ENCODE measurements at places on chromosomes 11 and 22.
A peak's percentile ranks its signal among the peaks of the same experiment; 100 is the strongest.

- DNase-seq = peak; percentile 36
Observed at GRCh38 chr22:24284747-24285203, 14.1 kb downstream of the SPECC1L start.

GRCh38 chr11:34064291-34064690, 12.8 kb downstream of the CAPRIN1 start:
- DNase-seq = no peak

- DNase-seq = no peak
Observed at GRCh38 chr11:1180947-1181391, 23.2 kb downstream of the MUC5AC start.

DNA sequence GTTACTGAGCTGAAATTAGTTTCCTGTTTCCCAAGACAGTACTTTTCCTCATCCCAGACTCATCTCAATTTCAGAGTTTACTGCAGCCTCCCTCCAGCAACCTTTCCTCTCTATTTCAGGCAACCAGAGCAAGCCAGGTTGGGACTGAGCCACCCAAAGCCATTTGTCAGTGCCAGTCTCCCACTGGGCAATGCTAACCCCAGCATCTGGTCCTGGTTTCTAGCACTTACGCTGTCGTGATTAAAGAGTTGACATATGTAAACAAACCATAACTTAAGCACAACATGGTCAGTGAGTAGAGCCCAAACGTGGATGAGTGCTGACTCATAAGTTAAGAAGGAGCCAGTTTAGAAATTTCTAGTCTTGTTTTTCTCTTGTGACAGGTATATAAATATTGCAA, 119.6 kb upstream of the BLID start:
- peak; percentile 69 for DNase-seq

DNA sequence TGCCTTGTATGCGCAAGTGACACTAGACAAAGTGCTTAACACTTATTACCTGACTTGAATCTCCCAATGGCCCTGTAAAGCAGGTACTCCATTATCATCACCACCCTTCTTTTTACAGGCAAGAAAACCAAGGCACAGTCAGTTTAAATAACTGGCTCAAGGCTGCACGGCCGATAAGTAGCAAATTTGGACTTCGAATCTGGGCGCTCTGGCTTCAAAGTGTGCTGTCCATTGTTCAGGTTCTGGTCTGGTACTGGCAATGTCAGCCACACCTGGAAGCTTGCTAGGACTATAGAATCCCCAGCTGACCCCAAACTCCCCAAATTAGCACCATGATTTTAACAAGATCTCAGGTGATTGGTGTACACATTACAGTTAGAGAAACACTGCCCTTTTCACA, 19.3 kb upstream of the EHF start:
- DNase-seq = no peak

All from GM03348 (cell line).